ENCODE measurements at places on chromosomes 13 and 19. TPM values are rescaled to one million over a fixed set of nuclear protein-coding genes. Genes with fewer than 3 reads are reported as not detected.

Gene ITGBL1
- 391 TPM for total RNA-seq

DNA sequence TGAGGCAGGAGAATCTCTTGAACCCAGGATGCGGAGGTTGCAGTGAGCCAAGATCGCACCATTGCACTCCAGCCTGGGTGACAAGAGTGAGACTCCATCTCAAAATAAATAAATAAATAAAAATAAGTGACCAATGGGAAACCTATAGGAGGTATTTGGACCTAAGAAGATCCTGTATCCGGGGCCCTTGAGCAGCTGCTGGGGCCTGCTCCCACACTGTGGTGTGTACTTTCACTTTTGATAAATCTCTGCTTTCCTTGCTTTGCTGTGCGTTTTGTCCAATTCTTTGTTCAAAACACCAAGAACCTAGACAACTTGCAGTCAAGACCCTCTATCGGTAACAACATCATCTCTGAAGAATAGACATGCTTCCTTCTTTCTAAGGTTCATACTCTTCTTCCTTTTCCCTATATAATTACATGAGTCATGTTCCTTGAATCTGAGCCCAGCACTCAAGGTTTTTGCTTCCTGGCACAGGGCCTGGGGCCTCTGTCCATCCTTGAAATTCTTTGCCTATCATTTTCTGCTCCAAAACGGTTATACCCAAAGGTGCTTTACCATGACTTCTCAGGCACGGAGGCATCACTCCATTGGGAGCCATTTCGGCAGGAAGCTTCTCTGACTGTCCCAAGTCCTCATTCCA, 14.2 kb upstream of the PNMA8C start:
- no peak for DNase-seq

DNA sequence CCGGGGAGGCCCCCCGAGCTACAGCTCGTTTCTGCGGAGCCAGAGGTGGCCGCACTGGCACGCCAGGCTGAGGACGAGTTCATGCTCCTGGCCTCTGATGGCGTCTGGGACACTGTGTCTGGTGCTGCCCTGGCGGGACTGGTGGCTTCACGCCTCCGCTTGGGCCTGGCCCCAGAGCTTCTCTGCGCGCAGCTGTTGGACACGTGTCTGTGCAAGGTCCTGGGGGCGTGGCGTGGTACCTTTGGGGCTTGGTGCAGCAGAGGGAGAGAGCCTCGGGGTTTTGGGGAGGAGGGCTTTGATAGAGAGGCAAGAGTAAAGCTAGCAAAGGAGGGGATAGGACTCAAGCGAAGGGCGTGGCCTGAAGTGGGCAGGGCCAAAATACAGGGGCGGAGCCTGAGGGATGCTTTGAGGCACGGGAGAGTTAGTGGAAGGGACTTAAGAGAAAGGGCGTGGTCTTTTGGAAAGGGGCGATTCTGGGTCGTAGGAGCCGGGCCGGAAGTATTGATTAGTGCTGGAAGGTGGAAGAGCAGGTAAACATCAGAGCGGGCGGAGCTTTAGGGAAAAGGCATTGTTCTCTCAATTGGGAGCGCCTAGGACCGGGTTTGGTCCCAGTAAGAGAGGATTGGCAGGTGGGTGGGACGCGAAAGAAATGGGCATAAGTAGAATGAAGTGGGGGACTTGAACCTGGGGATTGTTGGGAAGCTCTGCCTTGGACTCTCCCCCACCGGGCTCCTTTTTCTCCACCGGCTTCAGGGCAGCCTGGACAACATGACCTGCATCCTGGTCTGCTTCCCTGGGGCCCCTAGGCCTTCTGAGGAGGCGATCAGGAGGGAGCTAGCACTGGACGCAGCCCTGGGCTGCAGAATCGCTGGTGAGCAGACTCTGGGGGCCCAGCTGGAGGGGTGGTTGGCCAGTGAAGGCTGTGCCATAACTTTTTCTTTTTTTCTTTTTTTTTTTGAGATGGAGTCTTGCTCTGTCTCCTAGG, 1.2 kb downstream of the PPM1N start:
- no peak for DNase-seq

Gene ICAM5
- total RNA-seq = 9.3 TPM

DNA sequence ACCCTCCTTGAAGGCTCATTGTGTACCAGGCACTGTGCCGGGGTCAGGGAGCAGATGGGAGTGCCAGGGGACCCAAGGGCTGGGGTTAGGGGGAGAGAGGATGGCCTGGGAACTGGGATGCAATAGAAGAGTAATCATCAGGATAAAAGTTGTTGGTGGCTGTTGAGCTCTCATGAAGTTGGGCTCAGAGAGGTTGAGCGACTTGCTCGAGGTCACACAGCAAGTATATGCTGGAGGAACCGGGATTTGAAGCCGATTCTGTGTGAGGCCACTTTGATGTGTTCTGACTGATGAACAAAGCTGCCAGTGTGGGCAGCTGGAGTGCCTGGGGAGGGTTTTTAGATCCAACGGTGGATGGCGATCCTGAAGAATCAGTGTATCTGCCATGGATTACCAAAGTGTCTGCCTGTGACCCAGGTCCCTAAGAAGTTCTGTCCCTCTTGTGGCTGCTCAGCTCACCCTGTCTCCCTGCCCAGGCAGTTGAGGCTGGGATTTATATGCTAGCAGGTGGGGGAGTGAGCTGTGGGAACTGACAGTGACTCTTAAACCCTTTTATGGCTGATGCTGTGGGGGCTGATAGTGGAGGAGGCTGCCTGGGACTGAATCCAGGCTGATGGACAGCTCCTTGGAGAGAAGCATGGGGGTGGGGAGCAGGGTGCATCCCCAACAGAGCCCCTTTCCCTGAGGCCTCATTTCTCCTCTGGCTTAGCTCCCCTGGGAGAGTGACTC, 8.3 kb downstream of the ARHGEF18 start:
- peak; percentile 39 for DNase-seq

DNA sequence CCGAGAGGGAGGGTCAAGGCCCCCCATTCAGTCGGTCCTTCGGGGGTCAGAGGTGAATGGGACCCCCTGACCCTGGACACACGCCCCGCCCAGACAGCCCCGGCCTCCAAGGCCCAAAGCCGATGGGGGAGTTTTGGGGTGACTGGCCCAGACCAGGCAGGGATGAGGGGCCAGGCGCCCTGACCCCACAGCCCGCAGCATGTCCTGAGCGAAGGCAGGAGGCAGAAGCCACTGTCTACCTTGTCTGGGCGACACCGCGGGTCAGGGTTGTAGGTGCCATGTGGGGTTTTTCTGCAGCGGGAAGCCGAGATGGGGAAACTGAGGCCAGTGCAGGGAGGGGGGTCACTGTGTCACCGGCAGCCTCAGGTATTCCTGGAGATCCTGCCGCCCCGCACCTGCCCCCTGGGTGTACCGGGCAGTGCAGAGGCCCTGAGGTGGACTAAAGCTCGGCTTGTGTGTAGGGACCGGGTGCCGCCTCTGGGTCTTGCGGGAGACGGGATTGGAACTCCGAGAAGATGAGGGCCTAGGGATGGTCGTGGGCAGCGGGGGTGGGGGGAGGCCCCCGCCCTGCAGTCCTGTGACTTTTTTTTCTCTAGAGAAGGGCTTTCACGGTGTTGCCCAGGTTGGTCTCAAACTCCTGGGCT, 8.5 kb downstream of the ARID3A start:
- no peak for DNase-seq

Gene CEACAM5
- total RNA-seq = not detected

Gene ZNF563
- total RNA-seq = 1.2 TPM

Gene PRSS57
- not detected for total RNA-seq

Data from chondrocyte (in vitro differentiated cells).